GM12864 (cell line): ENCODE measurements at places on chromosomes 2 and 18.

GRCh38 chr18:75912829-75913228 is 485.3 kb upstream of the SMIM21 start:
- no peak for DNase-seq

GRCh38 chr2:66987733-66988132 is 409.4 kb upstream of the ETAA1 start:
- no peak for DNase-seq

DNA sequence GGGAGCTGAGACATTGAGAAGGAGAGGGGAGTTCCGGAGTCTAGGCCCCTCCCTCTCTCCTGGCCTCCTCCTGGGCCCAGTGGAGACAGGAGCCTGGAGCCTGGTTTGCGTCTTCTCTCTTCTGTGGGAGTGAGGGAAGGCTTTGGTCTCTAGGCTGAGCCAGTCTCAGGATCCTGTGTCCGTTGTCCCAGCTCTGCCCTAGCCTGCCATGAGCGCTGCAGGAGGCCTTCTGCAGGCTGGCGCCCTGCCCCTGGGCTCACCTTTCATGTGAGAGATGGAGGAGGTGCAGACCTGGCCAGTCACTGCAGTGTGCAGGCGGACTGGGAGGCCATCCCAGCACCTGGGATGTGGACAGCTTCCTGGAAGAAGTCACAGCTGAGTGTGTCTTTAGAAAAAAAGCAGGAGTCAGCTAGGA is 8.7 kb downstream of the IMPA2 start:
- DNase-seq, result no peak

DNA sequence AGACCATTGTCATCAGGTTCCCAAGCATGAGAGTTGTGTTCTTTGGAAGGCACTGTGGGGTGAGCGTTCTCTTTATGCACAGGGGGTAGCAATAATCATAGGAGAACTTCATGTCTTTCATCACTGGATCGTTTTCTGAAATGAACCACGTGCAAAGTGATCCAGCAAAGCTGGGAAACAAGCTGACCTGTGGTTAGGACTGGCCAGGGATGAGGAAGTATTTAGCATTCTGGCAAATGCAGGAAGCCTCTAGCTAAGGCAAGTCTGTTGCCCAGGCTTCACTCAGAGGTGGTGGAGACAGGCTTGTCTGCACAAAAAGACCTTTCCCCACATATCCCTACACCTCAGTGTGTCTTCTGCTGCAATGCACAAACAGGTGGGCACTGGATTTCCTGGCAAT is 58.6 kb downstream of the MMADHC start:
- DNase-seq, result no peak

GRCh38 chr2:233060501-233060979 is 398 bp downstream of the INPP5D start:
- DNase-seq, result no peak
